ENCODE measurements at places on chromosomes 1 and 21.

GRCh38 chr1:172545396-172546004, 12.6 kb downstream of the SUCO start:
- no peak for DNase-seq

DNA sequence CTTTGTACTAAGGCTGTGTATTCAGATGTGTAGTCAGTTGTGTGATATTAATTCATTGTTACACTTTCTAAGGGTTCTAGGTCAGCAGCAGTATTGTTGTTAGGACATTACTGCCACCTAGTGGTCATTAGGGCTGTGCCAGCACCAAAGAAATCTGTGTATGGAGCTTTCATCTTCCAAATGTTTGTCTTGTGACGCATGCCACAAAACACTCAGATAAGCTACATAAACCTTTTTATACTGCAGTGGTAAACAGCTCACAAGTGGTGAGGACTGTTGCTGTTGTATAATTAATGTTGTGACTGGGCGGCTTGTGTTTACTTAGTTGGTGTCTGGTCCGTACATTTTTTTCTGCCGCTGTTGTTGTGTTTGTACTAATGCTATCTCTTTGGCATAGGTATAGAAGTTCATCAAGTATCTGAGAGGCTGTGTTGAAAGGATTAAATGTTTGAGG, 51.7 kb downstream of the S1PR1 start:
- DNase-seq, result peak; percentile 82

GRCh38 chr1:33141781-33142180, 40.1 kb downstream of the TRIM62 start:
- DNase-seq, result no peak

DNA sequence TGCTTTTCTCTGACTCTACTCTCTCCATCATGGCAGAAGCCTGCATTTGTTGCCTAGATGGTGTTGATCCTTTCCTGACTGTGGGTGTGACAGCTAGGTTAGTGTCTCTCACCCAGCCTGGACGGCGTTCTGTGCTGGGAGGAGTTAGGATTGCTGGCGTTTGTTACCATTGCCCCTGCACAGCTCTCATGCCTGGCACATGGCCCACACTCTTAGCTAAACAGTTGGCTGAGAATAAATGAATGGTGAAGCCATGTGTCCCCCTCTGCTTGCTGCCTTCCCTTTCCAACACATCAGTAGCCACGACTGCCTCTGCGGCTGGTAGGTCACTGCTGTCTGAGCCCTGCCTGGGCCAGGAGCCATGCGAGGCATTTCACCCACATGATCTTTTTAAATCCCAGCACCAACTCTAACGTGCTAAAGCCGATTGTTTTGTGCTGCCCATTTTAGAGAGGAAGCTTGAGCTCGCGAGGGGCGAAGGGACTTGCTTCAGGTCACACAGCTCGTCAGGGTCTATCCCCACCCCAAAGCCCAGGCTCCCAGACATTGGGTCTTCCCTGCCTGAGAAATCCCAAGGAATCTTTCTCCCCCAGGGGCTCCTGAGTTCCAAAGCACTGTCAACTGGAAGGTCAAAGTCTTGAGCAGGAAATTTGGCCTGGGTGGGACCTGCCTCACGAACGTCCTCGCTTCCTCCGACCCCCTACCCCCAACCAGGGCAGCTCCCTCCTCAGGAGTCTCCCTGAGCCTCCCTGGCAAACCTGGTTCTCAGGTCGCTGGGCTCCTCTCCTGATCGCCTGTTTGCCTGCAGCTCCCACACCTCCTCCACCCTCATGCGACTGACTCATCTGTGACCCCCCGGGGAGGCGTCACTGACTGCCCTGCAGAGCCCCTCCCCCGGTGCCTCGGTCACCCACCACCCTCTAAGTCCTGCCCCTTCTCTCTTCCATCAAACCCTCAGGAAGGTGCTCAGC, 271.7 kb upstream of the C1orf174 start:
- DNase-seq, result no peak

- no peak for DNase-seq
Measured at GRCh38 chr1:81023187-81023724, 777.5 kb upstream of the ADGRL2 start.

DNA sequence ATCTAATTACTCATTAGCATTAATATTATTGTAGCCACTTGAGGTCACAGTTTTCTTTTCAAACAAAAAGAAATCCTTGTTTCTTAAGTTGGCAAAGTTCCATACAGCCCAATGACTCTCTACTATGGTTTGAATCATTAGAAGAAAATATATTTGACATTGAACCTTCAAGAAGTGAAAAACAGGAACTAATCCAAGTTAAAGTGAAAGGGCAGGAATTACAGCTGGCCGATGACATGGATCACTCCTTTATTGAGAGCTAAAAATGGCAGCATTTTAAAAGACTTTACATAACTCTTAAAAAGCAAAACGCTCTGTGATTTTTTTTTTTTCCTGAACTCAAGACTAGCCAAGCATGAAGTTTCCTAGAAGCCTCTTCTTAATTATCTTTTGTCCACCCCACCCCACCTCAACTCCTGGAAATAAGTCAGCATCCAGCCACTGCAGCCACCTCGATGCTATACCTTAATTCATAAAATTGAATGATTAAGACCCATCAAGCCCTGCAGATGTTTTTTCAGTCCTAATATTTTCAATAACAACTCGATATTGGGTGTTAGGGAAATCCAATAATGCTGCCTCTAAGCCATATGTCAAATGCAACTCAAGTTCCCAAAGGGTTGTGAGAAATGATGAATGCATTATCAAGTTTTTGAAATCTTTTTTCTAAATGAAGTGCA, 323.1 kb downstream of the HHIPL2 start:
- DNase-seq, result peak; percentile 12

DNA sequence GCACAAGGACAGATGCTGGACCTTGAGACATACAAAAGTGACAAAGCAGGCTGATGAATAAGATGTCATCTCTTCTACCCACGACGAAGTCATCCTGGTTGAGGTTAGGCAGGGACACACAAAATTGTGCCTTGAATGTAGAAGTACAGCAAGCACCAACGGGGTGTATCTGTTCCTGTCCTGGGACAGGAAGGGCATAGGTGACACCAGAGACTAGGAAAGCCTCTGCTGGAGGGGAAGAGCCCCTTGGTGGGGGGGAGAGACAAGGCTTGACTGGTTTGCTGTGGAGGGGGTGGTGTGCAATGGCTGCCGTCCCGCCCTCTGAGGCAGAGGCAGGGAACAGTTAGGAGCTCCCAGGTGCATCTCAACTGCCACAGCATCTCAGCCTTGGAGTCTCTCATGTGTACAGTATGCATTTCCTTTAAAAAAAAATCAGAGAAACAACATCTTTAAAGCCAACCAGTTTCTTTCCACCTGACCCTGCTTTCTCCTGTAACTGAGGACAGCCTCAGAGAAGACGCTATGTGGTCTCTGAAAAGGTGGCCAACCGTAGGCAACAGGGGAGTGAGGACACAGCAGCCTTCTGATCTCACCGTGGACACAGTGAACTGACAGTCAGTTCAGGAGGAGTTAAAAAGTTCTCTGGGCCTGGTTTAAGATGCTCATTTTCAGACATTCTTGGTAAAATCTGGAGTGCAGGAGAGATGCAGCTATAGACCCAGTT, 17.7 kb upstream of the GFI1 start:
- no peak for DNase-seq

DNA sequence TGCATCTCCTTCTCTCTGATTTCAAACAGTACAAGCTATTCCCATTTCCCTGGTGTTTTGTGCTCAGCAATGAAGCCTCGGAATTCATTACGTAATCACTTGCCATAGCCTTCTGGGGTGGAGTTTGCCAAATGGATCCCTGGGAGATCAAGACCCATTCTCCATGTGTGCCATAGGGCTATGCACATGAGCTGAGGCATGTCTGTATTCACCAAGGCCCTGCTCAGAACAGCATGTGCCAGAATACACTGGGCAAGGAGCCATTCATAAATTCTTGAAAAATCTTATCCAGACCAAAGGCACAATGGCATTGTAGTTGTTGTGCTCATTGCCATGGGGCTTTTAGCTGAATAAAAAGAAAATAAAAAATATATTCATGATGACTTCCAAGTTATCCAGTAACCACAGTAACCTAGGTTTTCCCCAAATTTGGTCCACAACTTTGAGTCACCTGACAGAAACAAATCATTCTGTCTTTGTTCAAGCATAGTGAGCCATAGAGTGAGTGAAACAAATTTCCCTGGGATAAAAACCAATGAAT, 53.0 kb downstream of the CRB1 start:
- DNase-seq, result peak; percentile 12

DNA sequence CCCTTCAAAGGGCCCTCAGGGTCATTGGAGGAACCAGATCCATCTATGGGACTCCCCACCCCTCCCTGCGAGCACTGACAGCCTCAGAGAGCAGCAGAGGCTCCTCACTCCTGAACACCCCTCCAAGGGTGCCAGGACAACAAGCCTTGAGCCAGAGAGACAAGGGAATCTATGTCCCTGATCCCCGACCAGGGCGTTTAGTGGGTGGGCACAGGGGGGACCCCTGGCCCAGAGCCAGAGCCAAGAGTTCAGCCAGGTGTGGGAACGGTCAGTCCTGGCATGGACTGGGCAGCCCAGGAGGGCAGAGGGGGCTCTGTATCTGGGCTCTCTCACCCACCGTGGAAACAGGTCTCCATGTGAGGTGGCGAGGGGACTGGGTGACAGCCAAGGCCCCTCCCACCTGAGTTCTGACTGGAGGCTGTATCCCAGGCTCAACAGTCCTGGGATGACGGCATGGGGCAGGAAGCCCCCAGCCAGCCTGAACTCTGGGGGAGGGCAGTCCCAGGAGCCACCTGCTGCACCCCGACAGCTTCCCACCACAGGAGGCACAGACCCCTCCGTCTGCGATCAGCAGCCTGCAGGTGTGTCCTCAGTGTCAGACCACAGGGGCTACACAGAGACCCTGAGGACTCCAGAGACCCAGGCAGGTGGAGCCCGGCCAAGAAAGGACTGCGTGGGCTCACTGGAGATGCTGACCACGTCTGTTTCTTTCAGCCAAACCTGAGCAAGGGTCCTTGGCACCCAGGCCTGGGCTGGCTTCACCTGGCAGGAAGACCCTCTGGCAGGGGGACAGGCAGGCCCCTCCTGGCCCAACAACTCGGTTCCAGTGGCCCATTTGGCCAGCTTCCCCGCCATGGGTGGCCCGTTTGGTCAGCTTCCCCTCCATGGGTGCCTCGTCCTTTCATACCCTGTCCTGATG, 11.2 kb upstream of the SRARP start:
- DNase-seq, result no peak

- no peak for DNase-seq
Measured at GRCh38 chr1:58324558-58324957, 222.0 kb downstream of the OMA1 start.

DNA sequence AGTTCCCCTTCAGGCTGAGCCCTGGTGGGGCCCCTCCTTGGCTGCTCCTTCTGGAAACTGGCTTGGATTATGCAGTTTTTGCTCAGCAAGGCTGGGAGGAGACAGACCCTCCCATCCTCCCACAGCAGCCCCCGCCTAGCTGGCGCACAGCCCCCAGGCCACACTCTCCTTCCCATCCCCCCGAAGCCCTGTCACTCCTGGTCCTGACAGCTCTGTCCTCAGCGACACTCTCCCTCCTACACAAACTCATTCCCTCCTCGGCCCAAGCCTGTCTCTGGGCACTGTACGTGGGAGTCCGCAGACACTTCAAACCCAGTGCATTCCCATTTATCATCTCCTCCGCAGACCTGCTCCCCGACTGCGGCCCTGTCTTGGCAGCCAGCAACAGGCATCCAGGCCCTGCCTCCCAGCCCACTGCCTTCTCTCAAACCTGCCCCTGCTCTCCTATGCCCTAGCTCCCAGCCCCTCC, 25.0 kb upstream of the EPHB2 start:
- DNase-seq, result no peak

DNA sequence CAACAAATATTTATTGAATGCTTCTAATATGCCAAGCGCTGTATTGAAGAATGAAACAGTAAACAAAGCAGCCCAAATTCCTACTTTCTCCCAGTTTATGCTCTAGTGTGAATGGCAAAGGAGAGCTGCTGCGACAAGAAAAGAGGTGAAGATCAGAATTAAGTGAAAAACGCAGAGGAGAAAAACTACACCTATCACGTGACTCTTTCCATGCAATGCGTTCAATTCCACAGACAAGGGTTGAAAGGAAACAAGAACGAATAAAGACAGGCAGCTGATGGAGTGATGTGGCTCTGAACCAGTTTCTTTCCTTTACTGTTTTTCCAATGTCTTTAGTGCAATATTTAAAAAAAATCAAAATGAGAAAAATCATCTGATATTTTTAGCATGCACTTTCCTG, 23.6 kb downstream of the MT1HL1 start:
- no peak for DNase-seq

DNA sequence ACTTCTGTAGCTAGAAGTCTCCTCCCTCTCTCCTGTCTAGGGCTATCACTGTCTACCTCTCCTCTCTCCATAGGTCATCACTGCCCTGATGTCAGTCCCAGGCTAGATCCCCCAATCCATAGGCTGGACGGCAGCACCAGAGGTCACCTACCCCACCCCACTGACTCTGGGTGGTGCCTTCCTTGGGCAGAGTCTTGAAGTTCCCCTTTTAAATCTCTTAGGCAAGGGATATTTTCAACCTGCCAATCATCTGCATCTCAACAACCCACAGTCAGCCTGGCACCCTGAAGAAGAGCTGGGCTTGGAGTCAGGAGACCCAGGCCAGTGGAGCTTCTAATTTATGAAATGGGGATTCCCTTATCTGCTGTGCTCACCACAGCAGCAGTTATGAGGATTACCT, 13.2 kb downstream of the MYBPH start:
- no peak for DNase-seq

DNA sequence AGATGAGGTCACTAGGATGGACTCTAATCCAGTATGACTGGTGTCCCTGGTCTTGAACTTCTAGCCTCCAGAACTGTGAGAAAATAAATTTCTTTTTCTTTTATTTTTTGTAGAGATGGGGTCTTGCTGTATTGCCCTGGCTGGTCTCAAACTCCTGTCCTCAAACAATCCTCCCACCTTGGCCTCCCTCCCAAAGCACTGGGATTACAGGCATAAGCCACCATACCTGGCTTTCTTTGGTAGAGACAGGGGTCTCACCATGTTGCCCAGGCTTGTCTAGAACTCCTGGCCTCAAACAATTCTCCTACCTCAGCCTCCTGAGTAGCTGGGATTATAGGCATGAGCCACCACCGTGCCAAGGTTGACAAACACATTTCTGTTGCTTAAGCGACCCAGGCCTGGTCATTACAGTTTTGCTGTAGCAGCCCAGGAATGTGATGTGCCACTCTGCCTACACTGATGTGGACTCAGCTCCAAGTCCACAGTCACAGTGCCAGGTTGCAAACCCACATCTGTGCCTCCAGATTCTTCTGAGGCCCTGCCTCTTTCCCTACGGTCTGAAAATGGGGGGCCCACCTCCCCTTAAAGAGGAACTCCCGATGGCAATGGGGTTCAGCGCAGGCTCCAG, 15.9 kb downstream of the PYCR2 start:
- no peak for DNase-seq

DNA sequence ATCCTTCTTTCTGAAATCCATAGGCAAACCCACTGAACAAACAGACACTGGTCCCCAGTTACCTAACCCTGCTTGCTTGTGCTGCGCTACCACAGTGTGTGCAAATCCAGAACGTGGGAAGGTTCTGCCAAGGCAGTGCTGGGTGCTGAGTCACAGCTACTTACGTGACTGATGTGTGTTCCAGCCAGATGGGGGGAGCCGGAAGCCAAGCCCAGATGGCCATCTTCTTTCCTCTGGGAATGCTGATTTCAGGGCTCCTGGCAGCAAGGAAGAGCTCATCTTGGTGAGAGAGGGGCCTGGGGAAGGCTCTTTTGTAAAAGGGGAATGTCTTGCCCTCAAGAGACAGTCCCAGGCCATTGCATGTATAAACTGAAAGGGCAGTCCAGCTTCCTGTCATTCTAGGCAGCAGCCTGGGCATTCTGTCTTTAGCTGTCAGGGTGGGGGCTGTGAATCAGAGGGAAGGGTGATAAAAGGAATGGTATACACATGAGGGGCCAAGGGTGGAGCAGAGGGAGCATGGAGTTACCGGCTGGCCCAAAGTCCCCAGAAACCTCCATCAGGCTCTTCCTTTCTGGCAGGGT, 54.1 kb downstream of the CD46 start:
- peak; percentile 96 for DNase-seq

All from foreskin fibroblast (primary cell).